Posterior vena cava (tissue), 2 donors: ENCODE measurements at places on chromosomes 16 and 17. TPM values are rescaled to one million over a fixed set of nuclear protein-coding genes. Genes with fewer than 3 reads are reported as not detected.

Gene EVPLL
- not detected for total RNA-seq

Gene SEPTIN1
- total RNA-seq = 3.0 TPM

Gene CA5A
- not detected for total RNA-seq

Gene SERPINF2
- total RNA-seq = 41.7 TPM

Gene NUPR1
- total RNA-seq = 159 TPM

Gene PRSS27
- total RNA-seq = 0.71 TPM

Gene NXPH3
- total RNA-seq = 34.8 TPM

Gene TBC1D26
- total RNA-seq = not detected

Gene WFDC1
- total RNA-seq = 93.6 TPM

Gene PRKCA
- 10.9 TPM for total RNA-seq

Gene DNAH17
- total RNA-seq = not detected

Gene ASPHD1
- total RNA-seq = 0.33 TPM

Gene CD79B
- total RNA-seq = 5.1 TPM

Gene SPIRE2
- total RNA-seq = 0.33 TPM

Gene PDILT
- not detected for total RNA-seq

Gene COG1
- 37.2 TPM for total RNA-seq

Gene SCNN1B
- 4.5 TPM for total RNA-seq

Gene CES1
- total RNA-seq = 95.9 TPM

Gene ST3GAL2
- 29.4 TPM for total RNA-seq
